Anterior cingulate cortex (tissue), 58 donors: ENCODE measurements at places on chromosomes 1 and 21.

GRCh38 chr1:153742411-153743142 lies 14.7 kb downstream of the INTS3 start:
- no peak for DNase-seq

DNA sequence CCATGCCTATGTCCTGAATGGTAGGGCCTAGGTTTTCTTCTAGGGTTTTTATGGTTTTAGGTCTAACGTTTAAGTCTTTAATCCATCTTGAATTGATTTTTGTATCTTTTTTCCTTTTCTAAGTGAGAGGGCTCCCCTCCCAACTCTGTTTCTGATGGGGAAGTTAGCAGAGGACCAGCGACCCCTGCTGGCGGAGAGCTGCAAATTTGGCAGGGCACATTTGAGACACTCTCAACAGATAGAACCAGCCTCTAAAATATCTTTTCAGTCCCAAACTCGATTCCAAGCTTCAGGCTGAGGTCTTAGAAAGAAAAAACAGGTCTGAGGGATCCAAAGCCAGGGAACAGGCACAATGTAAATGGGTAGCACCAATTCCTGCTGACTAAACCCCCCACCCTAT lies 32.5 kb downstream of the LRRC3 start:
- no peak for DNase-seq

DNA sequence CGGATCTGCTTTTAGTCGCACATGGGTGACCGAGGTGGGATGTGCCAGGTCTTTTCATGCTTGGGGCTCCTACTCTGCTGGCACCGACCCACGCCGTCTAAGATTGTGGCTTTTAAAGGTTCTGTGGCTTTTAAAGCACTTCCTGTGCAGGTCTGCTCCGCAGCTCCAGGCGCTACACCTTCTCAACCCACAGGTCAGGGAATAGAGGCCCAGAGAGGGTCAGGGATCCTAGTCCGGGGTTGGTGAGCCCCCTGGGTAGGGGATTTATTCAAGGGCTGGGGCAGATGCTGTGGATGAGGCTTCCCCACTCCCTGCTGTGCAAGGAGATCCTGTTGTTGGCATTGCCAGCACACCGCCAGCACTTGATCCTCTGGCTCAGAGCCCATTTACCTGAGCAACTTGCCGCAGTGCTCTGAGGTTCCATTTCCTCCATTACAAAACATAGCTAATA lies 212.8 kb upstream of the RAB4A start:
- no peak for DNase-seq

GRCh38 chr21:41651406-41651805 lies 115.4 kb downstream of the RIPK4 start:
- no peak for DNase-seq

- DNase-seq: no peak
These were observed 80.5 kb upstream of the TTC39A start for GRCh38 chr1:51410568-51411460.

DNA sequence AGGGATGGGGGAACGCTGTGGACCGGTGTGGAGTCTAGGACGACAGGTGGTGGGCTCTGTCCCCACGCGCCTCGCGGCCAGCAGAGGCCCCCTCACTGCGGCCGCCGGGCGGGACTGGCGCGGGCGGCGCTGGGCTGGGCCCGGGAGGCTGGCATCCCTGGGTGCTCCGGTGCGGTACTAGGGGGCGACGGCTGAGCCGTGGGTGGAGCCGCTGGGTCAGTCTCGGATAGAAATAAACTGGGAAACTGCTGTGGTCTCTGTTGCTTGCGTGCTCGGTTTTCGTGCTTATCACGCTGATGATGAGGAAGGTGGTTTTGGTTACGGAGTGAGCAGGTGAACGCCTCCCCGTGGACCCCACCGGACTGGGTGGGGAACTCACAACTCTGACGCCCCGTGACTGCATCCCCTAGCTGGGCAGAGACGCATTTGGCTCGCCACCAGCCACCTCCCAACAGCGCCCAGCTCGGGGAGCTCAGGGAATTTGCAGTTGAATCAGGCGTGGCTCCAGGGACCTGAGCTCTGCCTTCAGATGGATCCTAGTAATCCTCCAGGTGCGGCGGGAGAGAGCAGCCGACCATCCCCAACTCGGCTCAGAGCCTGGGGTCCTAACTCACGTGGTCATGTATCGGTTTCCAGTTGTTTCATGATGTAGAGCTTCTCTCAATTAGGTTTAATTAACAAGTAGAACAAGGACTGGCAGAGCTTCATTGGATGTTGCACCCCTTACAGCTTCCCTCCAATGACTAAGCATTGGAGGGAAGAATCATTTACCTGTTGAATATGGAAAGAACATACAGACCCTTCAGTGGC lies 32.1 kb downstream of the HSD17B7 start:
- peak; percentile 7 for DNase-seq

GRCh38 chr1:29798699-29799566 lies 562.6 kb downstream of the PTPRU start:
- DNase-seq: no peak

GRCh38 chr1:223242382-223242955 lies 99.4 kb upstream of the TLR5 start:
- DNase-seq: no peak

GRCh38 chr1:7586031-7586941 lies 184.8 kb upstream of the VAMP3 start:
- DNase-seq: no peak

DNA sequence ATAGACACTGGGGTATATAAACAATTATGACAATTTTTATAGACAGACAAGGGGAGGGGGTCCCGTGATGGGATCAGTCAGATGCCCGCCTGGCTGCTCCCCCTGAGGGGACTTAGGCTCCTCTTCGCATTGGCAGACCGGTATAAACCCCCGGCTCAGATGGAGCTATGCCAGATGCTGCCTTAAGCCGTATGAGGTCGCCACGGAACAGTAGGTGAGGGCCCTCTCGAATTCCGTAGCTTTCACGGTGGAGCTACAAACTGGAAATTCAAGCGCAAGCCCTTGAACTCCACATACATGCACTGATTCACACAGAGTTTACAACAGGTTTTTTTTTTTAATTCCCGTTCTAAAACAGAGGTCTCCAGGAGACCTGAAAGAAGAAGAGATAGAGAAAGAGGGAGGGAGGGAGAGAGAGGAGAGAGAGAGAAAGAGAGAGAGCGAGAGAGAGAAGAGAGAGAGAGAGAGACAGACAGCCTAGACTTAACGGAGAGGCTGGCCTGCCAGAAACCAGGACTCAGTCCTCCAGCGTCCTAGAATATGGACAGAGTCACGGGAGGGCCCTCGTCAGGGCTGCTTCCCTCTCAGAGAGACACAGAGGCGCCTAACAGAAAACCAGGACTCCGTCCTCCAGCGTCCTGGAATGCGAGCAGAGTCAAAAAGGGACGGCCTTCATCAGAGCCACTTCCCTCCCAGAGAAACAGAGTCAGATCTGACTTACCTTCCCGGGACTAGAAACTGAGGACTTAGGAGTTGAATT lies 24.4 kb upstream of the TMEM54 start:
- no peak for DNase-seq

DNA sequence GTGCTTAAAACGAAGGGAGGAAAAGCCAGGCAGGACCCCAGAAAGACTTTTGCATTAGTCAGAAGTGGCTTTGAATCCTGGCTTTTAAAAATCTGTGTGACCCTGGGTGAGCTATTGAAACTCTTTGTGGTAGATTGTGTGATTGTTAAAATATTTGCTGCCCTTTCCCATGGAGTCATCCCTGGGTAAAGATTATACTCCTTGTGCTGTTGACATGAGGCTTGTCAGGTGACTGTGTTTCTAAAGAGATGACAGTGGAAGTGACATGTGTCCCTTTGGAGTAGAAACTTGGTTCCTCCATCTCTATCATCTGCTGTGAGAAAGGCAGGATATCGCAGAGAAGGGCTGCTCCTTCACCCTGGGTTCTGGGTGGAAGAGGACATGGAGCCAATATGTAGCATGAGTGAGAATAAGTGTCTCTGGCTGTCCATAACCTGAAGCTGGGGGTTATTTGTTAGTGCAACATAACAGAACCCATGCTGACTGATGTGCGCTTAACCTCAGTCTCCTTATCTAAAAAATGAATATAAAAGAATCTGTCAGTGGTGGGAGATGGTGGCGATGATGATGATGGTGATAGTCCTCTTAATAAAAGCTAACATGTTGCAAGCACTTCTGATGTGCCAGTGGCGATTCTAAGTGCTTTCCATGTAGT lies 187.6 kb downstream of the RHOU start:
- no peak for DNase-seq

DNA sequence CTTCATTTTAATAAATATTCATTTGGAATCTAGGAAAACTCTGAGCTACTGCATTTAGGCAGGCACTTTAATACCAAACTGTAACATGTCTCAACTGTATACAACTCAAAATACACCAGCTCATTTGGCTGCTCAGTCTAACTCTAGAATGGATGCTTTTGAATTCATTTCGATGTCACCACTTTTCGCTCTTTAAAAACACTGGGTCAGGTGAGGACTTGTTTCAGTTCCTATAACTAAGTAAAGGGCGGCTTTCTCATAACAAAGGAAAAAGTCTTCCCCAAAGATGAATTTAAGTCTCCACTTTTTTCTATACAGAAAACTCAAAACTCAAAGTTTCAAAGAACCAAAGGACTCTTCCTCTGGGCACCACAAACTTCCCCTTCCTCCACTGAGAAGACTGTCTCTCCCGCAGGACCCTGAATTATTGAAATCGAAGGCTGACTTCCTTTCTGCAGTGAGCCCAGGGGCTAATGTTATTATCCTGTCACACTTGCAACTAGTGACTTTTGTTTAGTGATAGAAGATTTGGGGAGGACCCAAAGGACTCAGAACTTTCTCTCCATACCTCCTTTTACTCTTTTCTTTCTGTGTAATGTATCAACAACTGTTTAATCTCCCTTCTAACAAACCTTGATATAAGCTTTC lies 9.7 kb upstream of the DHX9 start:
- no peak for DNase-seq

- DNase-seq: no peak
These were observed 42.8 kb downstream of the TYW3 start for GRCh38 chr1:74775735-74776134.

DNA sequence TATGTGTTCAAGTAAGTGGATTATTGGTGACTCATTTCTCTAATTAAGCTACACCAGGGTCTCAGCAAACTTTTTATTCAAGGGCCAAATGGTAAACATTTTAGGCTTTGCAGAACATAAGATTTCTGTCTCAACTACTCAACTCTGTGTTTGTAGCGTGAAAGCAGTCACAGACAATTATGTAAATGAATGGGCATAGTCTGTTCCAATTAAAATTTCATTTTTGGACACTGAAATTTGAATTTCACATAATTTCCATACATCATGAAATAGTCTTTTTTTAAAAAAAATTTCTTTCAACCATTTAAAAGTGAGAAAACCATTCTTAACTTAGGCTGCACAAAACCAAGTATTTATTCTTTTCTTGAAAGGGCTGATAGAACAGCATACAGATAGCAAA lies 50.1 kb downstream of the IL23R start:
- no peak for DNase-seq

DNA sequence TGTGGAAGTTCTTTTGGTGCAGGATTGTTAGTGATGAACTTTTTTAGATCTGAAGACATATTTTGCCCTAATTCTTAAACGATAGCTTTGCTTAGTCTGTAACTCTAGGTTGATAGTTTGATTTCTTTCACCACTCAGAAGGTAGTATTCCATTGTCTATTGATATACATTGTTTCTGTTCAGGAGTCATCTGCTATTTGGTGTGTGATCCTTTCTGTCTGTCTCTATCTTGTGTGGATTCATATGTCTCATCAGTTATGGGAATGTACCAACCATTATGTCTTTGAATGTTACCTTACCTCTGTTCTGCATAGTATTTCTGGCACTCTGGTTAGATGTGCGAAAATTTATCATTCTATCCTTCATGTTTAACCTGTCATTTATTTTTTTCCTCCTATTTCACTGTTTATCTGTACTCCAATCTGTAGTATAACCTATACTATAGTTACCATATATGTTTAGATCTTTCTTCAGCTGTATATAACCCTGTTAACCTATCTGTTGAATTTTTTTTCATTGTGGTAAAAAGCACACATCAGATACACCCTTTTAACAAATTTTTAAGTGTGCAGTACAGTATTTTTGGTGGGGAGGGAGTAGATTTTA lies 5.7 kb downstream of the MARK1 start:
- no peak for DNase-seq

DNA sequence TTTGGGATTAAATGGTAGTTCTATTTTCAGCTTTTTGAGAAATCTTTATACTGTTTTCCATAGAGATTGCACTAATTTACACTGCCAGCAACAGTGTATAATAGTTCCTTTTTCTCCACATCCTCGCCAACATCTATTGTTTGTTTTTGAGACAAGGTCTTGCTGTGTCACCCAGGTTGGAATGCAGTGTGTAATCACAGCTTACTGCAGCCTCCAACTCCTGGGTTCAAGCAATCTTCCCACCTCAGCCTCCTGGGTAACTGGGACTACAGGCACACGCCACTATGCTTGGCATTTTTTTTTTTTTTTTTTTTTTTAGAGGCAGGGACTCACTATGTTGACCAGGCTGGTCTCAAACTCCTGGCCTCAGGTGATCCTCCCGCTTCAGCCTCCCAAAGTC lies 164.5 kb upstream of the CXADR start:
- DNase-seq: no peak

- DNase-seq: no peak
These were observed 28.8 kb upstream of the CD84 start for GRCh38 chr1:160608057-160608456.

- no peak for DNase-seq
These were observed 59.4 kb downstream of the AXDND1 start for GRCh38 chr1:179425186-179425585.

GRCh38 chr1:198811449-198811848 lies 172.6 kb downstream of the PTPRC start:
- no peak for DNase-seq

GRCh38 chr1:213852107-213852506 lies 135.7 kb upstream of the PROX1 start:
- no peak for DNase-seq

GRCh38 chr1:234927312-234927970 lies 201.2 kb downstream of the TOMM20 start:
- no peak for DNase-seq

DNA sequence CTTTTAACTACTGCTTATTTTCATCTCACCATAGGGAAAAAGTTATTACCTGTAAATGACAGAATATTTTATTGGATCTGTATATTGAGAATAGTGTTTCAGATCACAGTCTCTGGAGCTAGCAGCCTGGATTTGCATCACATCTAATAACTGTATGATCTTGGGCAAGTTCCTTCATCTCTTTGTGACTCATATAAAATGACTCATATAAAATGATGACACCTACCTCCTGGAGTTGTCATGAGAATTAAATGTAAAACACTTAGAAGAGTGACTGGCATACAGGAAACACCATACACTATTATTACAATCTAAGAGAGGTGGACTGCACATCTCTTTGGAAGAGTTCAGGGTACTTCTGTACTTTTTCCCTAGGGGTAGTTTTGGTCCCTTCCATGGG lies 421.3 kb downstream of the NEGR1 start:
- DNase-seq: no peak

- DNase-seq: no peak
These were observed 9.6 kb downstream of the TMCO1 start for GRCh38 chr1:165759095-165759494.

DNA sequence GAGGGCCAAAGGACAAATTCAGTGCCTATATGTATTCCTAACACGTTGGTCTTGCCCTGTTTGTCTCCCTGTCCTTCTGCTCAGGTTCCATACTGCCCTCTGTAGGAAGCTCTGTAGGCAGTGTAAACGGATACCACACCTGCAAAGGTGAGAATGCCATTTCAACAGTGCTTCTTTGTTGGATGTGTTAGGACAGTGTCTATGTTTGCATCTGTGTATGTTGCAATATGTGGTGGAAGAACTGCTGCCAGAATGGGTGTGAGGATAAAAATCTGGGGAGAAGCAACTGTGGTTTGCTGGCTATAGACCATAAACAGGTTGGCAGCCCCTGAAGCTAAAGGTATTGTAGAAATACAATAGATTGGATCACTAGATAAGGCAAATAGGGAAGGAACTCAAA lies 113.1 kb upstream of the BMP8A start:
- no peak for DNase-seq
